ENCODE measurements at places on chromosomes 1 and 21.
A peak's percentile ranks its signal among the peaks of the same experiment; 100 is the strongest.

DNA sequence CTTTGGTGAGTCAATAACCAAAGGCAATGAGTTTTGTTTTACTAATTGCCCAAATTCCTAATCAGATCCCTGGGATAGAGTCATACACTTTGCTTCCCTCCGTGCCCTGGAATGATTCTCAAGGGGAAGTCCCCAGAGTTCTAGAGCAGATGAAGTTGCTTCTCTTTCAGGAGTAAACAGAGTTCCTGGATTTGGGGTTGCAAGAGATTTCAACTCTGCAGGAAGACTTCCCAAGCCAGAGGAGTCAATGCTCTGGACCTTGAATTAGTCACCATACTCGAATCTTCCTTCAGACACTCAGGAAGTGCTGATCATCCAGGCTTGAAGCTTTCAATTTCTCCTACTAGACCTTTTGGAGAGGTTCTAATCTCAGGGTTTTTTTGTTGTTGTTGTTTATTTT is 39.6 kb downstream of the FCER1A start:
- DNase-seq = no peak

- DNase-seq = no peak
These were observed 3.6 kb downstream of the PINK1 start for GRCh38 chr1:20636785-20637347.

DNA sequence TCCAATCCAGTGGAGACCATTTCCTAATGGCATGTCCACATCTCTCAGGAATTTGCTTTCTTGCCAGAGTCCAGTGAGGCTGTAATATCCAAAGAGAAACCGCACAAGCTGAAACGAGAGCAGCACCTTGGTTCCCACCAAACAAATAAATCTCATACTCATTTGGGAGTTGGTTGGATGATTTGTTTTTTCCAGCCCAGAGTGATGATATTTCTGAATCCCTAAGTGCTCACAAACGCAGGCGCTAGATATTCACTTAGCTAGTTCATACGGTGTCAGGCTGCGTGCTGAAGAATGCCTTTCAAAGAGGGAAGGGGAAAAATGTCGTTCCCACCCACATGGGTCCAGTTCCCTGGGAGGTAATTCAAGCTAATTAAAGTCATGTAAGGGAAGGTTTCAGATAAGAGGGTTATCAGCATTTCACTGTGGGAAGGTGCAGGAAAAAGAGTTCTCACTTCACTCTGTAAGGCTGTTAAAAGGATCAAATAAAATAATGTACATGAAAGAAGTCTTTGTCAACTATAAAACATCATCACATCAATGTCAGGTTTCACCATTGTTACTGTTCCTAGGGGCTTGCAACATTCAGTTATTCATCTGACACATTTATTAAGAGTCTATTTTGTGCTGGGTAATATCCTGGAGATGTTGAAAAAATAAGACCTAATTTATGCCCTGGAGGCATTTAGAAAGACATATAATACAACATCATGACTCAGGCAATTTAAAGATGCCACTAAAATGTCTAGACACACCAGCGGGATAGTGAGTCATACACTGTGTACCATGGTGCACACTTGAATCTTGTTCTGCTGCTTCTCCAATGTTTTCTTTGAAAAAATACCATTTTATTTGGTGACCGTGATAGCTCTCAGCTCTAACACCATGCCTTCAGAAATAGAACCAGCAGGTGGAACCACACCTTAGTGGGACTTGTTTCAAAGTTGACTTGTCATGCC is 19.3 kb downstream of the DPT start:
- DNase-seq = peak; percentile 51

- DNase-seq = no peak
These were observed 23.1 kb downstream of the VASH2 start for GRCh38 chr1:212973426-212973825.

DNA sequence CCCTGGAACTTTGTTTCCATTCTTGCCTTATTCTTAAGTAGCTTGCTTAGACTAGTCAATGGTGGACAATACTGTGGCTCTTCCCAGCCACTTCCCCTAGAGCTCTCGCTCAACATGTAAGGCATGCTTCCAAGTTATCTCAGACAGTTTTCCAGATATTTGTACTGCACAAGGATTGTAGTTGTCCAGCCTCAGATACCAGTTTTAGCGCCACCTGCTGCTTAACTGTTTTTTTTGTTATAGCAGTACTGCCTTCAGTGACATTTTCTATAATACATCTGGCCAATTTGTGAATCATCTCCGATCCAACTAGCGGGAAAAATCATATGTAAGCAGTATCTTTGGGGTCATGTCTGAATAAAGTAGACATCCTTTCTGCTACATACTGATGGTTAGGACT is 346.7 kb upstream of the ADGRL4 start:
- peak; percentile 17 for DNase-seq

DNA sequence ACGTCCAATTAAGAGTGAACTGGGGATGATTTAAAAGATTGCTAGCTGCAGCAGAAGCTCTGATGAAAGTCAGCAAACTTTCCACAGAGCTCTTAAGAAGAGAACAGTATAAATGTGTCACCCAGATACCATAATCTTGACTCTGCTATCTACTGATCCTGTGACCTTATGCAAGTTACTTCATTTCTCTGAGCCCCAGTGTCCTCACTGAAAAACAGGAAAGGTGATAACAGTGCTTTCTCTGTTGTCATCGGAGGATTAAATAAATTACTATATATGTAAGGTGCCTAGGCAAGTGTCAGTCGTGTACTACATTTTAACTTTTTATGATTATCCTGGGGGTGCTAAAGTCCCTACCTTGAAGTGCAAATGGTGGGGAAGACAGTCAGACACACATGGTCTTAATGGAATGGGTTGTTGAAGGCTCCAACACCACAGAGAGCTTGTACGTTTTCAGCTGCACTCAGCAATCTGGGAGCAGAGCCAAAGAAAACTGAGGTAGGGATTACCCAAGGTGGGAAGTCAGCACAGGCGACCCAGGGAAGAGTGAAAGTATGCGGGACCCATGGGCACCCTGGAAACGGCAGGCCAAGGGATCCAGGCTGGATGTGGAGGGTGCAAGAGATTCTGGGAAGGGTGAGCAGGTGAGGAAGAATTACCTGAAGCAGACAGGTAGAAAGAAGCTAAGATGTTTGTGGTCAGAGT is 82.8 kb downstream of the DTL start:
- no peak for DNase-seq

DNA sequence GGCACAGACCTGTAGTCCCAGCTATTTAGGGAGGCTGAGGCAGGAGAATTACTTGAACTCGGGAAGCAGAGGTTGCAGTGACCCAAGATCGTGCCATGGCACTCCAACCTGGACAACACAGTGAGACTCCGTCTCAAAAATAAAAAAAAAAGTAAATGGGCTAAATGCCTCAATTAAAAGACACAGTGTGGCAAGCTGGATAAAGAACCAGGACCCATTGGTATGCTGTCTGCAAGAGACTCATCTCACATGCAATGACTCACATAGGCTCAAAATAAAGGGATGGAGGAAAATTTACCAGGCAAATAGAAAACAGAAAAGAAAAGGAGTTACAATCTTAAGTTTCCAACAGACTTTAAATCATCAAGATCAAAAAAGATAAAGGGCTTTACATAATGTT is 40.3 kb downstream of the ACBD6 start:
- no peak for DNase-seq

- no peak for DNase-seq
These were observed 119.3 kb upstream of the ZC3H12A start for GRCh38 chr1:37354876-37355650.

- DNase-seq = no peak
These were observed at the start of gene BATF3 for GRCh38 chr1:212699625-212700222. Gene BATF3, minus strand, starts transcription at chr1:212699840. Its CDS starts 78 bp downstream, at chr1:212699762.

DNA sequence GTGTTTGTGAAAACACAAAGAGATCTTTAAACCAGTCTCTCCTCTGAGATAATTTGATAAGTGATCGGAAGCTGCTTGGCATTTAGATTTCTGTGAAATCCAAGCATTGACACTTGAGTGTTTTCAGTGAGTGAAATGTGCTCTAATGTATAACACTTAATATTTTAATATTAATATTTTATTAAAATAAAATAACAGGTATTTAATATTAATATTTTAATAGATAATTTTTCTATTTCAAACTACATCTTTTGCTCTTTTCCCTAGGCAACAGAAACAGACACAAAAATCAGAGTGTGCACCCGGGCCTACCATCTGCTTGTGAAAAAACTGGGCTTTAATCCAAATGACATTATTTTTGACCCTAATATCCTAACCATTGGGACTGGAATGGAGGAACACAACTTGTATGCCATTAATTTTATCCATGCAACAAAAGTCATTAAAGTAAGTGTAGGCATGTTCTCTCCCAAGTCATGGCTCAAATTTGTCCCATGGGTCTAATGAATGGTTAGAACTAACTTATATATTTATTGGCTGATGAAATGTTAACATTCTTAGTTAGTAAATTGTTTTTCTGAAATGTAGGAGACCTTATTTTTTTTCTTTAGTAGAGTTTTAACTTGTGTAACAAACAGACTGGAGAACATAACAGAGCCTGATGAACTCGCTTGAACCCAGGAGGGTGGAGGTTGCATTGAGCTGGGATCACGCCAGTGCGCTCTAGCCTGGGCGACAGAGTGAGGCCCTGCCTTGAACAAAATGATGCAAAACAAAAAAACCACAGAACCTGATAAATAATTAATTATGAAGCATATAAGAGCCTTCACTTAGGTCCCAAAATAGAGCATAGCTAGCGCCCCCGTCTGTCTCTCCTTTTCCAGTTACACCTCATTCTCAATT is 55.2 kb downstream of the MTR start:
- DNase-seq = no peak

DNA sequence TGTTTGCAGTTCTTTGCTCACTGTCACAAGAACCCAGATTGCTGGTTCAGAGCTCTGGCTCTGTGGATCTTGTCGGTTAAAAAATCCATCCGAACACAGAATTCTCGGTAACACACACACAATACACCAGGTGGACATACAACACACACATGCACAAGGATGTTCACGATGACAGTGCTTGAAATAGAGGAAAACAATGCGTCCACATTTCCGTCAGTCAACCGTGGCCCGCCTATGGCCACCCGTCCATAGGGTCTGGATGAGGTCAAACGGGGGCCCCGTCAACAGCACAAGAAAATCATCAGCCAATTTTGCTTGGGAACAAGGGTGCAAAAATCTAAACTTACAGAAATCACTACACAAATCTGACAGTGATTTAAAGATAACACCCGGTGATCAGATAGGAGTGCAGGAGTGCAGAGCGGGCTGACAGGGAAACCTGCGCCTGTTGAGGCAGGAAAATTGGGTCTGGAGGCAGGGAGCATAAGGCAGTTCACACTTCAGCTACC is 50.4 kb upstream of the SLC19A1 start:
- DNase-seq = no peak

GRCh38 chr1:143625886-143626285 is 345.9 kb downstream of the FAM72C start:
- DNase-seq = no peak

- DNase-seq = no peak
These were observed 53.2 kb downstream of the CNN3 start for GRCh38 chr1:94873520-94874351.

DNA sequence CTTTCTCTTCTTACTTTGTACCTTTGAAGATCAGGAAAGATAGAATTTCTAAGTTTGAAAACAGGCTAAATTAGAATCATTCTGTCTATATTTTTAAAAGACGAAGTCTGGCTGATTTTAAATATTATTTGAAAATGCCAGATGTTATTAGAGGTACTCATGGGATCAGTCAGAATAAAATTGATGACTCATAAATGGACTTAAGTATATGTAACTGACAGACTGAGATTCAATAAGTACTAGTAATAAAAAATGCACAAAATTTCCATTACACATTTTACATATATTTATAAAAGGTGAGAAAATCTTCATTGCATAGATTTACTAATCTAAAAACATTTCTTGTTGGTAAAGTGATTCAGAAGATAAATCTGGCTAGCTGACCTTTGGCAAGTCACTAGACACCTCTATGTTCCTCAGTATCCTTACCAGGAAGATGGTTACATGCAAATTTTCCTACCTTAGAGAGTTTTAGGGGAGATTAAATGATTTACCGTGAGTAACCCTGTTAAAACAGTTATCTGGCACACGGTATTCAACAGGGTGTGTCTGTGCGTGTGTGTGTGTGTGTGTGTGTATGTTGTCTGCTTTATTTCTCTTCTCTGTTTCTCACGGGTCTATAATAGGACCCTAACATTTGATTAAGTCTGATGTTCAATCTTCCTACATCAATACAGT is 189.0 kb downstream of the RUNX1 start:
- no peak for DNase-seq

GRCh38 chr1:29124366-29125236 is 898 bp upstream of the TMEM200B start:
- peak; percentile 96 for DNase-seq

DNA sequence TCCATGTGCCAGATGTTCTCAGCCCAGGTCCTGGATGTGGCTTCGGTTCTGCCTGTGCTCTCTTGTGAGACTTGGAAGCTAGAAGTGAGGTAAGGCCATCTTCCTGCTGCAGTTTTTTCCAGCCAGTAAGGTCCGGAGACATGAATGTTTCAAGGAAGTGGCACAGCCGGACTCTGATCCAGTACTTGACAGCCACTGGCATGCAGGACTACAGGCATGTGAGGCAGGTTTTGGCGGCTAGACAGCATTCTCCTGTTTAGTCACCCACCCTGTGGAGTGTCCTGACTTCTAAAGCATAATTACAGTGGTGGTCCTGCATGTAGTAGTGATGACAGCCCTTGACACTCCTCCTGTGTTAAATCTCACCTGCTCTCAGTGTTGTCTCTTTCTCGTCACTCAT is 72.3 kb downstream of the TNFSF4 start:
- no peak for DNase-seq

GRCh38 chr1:241638909-241639622 is 1.1 kb downstream of the CHML start:
- DNase-seq = no peak

- DNase-seq = no peak
These were observed 10.0 kb upstream of the AGPAT3 start for GRCh38 chr21:43854773-43855633.

DNA sequence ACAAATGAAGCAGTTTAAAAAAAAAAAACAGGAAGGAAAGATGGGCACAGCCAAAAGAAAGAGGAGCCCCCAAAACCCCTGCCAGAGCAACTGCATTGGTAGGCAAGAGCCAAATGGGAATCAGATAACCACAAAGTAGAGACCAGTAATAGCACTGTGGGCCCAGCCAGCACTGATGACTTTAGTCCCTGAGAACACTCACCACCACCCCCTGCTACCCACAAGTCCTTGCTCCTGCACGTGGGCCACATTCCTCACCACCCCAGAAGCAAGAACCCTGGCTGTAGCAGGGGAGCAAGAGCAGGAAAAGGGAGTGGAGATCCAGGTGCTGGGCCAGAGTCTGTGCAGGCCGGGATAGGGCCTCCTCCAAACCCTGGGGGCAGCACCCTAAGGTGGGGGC is 86.1 kb downstream of the RRAGC start:
- no peak for DNase-seq

All from mesendoderm (in vitro differentiated cells).